CD4-positive, alpha-beta memory T cell (primary cell): ENCODE measurements at places on chromosomes 16 and 17.

DNA sequence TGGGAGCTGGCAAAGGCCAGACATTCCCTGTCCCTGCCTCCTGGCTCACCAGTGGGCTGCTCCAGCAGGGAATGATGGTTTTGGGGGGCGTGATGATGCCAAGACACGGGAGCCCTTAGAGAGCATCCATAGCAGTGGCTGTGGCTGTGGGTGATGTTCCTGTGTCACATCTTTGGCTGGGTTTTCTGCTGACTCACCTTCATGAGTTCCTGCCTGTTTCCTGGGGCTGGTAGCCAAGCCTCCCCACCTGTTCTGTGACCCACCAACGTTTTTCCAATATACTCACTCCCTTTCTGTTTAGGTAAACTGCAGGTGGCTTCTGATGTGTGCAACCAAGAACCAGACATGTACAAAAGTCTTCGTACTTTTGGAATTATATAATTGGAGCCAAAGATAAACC is 16.5 kb upstream of the NF1 start:
- no peak for DNase-seq

GRCh38 chr17:44375196-44376017 is 11.8 kb upstream of the FAM171A2 start:
- no peak for DNase-seq

- DNase-seq = no peak
Measured at GRCh38 chr16:49009204-49009603, 272.4 kb downstream of the CBLN1 start.

DNA sequence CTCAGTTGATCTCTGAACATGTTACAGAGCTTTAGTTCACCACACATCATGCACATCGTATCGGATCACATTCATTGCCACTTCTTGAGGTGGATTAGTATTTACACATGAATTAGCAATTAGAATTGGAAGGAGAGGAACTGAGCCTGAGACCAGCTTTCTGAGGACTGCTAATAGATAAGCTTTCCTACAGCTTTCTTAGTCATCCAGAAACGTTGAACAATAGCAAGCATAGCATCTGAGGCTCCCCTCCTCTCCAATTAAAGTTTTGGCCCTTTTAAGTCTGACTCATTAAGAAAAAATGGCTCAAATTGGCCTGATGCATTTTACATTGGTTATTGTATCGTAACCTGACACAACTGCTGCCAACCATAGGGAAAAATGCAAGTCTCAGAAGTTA is 1130.4 kb downstream of the CDH8 start:
- DNase-seq = no peak
